Vagina (tissue), 2 donors: ENCODE measurements at places on chromosomes 3 and 15. TPM values are rescaled to one million over a fixed set of nuclear protein-coding genes. Genes with fewer than 3 reads are reported as not detected.

DNA sequence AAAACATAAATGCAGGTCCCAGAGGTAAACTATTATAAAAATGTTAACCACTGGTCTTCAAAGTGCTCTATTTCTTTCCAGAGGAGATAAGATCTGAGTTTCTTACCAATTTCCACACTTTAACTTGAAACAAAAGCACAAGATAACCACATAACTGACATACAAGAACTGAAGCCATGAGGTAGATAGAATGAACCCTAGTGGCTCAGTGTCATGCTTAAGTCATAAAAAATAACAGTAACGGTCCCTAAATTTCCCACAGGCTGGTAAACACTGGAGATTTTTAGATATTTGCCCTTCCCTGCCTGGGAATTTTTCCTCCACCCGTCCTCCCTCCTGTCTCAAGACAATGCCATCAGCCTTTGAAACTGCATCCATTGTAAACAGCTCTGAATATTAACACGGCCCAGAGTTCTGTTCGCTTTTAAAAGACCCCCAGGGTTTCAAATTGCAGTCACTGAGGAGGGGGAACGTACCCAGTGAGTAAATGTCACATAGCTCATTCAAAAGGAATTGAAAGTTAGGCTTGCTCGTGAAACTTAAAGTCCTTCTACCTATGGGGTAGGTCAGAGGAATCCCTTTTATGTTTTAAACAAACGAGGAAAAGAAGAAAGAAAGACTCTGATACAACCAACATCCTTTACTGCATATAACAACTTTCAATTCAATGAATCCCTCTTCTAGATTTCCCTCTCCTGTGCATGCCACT lies 5.7 kb downstream of the LRIG1 start:
- peaks cover 86% of the 10 kb centered on the region for H3K4me1 ChIP-seq
- no peak for DNase-seq
- no peak overlapping the region for H3K4me3 ChIP-seq
- H3K27ac ChIP-seq: no peak overlapping the region

LRRN1 gene
- 1.7 TPM for total RNA-seq

WNT5A gene
- 52.3 TPM for total RNA-seq

- no peak overlapping the region for H3K27ac ChIP-seq
- DNase-seq: no peak
- H3K27me3 ChIP-seq: no peaks in the 10 kb centered on the region
- H3K4me3 ChIP-seq: no peak overlapping the region
- no peaks in the 10 kb centered on the region for H3K36me3 ChIP-seq
Observed at GRCh38 chr3:152938974-152939636, 104.2 kb downstream of the P2RY1 start.

DNA sequence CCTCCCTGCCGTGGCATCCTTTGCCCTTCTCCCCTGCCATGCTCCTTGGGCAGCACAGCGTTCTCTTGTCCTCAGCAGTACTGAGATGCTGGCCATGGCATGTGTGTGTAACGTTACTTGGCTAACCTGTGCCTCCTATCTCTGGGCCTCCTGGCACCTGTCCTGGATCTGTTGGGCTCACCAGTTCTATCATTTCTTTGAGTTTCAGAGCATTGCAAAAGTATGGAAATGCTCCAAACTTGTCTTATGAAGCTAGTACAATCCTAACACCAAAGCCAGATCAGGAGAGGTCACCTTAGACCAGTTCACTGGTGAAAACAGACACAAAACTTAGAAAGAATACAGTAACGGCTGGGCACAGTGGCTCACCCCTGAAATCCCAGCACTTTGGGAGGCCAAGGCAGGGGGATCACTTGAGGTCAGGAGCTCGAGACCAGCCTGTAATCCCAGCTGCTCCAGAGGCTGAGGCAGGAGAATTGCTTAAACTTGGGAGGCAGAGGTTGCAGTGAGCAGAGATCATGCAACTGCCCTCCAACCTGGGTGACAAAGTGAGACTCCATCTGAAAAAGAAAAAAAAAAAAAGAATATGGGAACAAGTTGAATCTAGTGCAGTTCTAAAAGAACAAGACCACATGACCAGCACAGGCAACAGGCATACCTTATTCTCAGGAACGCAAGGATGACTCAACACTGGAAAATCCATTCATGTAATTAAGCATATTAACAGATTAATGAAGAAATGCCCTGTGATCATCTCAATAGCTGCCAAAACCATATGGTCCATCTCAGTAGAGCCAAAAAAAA lies 62.4 kb upstream of the TRPM1 start:
- no peaks in the 10 kb centered on the region for H3K4me1 ChIP-seq
- H3K36me3 ChIP-seq: no peaks in the 10 kb centered on the region
- H3K27me3 ChIP-seq: no peaks in the 10 kb centered on the region
- no peak overlapping the region for H3K27ac ChIP-seq
- H3K4me3 ChIP-seq: no peak overlapping the region
- no peak for DNase-seq
